Stimulated activated CD8-positive, alpha-beta memory T cell treated with anti-CD3 and anti-CD28 coated beads, Interleukin-12 subunit alpha, Interleukin-12 subunit beta, amount 100 ng/mL, for 4 hours (primary cell): ENCODE measurements at places on chromosomes 2 and 18.

DNA sequence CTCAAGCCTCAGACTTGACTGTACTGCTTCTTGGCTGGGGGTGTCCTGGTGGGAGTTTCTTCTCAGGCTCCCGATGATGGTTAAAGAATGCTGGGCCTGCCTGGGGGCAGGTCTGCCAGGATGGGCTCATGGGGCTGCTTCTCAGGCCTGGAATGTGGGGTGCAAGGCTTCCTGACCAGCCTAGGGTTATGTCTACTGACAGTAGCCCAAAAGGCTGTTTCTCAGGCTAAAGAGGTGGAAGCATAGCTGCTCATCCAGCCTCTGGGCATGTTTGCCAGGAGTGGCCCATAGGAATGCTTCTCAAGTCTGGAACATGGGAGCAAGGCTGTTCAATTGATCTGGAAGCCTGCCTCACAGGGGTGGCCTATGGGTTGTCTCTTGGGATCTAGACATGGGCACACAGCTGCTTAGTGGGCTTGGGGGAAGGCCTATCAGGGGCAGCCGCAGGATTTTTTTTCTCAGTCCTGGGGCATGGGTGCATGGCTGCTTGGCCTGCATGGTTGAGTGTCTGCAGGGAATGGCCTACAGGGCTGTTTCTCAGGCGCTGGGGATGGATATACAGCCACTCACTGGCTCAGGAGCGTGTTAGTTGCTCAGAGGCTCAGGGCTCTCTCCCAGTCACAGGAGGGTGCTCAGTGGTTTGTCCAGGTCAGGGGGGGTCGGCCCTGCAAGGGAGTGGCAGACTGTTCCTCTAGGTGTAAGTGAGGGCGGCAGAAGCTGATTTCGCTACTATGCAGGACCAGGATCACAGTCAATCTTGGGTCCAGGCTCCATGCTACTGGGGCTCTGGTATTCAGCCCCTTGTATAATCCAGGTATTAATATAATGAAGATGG is 617.3 kb upstream of the REG3G start:
- no peak for DNase-seq

- no peak for DNase-seq
These were observed 235.8 kb downstream of the SEPTIN10 start for GRCh38 chr2:109377976-109378375.

DNA sequence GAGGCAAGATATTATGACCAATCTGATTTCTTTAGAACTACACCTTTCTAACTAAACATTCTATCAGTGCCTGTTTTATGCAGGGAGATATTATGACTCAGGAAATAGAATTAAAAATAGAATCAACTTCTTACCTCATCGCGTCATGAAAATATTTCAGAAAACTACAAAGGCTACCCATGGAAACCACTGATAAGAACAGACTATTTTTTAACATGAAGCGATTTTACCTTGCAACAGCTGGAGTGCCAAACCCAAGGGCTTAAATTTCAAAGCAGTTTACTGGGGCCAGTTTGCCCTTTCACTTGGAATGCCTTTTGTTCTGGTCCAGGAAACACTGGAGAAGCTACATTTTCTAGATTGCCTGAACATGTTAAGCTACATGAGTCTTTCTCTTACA is 304.8 kb upstream of the CCDC68 start:
- no peak for DNase-seq

GRCh38 chr18:62339106-62339988 is 14.2 kb downstream of the TNFRSF11A start:
- no peak for DNase-seq

DNA sequence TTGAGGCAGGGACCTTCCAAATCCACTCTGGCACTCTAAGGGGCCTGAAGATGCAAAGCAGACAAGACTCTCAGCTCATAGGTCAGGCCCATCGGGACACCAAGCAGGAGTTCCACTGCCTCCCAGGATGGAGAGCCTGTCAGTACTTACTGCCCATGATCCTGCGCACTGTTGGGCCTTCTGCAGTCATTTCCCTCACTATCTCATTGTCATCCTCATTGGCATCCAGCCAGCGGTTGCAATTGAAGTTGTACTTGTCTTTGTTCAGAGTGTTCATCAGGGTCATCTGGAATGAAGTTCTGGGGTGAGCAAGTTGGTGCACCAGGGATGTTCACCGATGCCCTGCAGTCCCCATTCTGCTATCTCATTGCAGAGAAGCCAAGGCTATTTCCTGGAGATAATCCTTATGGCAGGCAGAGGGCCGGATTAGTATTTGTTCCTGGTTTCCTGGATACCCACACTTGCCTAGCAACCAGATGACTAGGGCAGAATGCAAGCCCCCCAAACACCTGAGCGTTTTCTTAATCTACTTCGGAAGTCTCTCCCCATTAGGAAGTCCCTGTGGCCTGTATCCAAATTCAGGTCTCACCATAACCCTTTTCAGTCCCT is 65.1 kb downstream of the LOXHD1 start:
- DNase-seq, result no peak

DNA sequence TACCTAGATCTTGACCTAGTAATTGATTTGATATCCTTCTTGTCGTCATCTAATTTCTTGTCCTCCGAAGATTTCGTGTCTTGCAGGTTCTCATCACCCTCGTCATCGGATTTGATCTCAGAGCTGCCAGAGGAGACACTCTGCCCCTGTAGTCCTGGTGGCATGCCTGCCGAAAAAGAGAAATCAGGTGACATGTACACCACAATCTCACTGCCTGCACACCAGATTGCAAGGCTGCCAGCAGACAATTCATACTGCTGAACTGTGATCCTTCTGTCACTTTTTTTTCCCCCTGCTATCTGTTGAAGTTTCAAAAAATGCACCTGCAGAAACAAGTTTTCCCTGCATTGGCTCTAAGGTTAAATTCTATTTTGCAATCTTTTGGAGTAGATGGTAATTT is 273.2 kb upstream of the CCDC68 start:
- DNase-seq, result no peak

DNA sequence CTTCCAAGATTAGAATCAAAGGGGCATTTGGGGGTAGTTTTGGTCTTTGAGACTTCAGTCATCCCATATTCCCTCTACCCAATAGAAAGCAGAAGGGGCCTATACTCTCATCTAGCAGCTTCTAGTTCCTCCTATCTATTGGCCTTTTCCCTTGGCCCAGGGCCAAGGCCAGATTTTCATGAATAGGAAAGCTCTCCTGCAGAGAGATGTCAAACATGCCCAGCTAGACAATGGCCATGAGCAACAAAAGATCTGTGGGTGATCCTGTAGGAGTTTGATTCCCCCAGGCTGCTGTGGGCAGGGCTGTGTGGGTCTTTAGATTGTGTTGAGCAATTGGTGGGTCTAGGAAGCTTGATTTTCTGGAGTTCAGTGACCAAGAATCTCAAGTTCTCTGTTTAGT is 2.9 kb upstream of the ADCYAP1 start:
- DNase-seq, result no peak

- no peak for DNase-seq
These were observed 74.9 kb downstream of the TDRD15 start for GRCh38 chr2:21198637-21199036.

DNA sequence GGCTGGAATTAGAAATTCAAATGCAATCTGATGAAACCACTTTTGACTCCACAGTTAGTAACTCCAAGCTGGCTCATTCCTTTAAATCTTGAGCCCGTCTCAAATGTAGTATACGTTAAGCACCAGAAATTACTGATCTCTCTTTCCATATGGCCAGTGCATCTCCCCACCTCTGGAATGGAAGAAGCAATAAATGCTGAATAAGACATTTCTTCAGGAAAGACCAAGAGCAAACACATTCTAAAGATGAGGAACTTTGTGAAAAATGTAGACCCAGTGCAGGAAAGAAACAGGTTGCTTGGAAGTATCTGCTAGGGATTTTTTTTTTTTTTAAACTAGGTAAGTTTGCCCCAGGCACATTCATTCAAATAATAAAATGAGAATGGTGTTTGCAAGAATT is 143.1 kb upstream of the FBXO11 start:
- no peak for DNase-seq

- no peak for DNase-seq
These were observed 52.1 kb upstream of the ANKRD62 start for GRCh38 chr18:12041561-12041960.

DNA sequence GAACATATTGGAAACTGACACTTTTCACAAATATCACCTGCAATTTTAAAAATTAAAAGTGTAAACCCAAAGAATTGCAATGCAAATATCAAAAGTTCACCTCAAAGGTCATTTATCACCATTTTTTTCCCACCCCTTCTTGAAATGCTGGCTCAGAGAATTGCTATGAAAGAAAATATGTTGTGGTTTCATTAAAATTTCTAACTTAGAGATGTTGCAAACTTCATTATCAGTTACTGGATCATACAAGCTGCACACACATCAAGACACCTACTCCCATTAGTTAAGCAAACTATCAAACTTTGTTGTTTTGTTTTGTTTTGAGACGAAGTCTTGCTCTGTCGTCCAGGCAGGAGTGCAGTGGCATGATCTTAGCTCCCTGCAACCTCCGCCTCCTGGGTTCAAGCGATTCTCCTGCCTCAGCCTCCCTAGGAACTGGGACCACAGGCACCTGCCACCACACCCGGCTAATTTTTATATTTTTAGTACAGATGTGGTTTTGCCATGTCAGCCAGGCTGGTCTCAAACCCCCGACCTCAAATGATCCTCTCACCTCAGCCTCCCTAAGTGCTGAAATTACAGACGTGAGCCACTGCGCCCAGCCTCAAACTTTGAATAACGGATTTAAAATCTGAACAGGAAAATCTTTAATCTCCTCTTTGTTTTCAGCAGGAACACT is 37.0 kb downstream of the STK39 start:
- DNase-seq, result no peak

DNA sequence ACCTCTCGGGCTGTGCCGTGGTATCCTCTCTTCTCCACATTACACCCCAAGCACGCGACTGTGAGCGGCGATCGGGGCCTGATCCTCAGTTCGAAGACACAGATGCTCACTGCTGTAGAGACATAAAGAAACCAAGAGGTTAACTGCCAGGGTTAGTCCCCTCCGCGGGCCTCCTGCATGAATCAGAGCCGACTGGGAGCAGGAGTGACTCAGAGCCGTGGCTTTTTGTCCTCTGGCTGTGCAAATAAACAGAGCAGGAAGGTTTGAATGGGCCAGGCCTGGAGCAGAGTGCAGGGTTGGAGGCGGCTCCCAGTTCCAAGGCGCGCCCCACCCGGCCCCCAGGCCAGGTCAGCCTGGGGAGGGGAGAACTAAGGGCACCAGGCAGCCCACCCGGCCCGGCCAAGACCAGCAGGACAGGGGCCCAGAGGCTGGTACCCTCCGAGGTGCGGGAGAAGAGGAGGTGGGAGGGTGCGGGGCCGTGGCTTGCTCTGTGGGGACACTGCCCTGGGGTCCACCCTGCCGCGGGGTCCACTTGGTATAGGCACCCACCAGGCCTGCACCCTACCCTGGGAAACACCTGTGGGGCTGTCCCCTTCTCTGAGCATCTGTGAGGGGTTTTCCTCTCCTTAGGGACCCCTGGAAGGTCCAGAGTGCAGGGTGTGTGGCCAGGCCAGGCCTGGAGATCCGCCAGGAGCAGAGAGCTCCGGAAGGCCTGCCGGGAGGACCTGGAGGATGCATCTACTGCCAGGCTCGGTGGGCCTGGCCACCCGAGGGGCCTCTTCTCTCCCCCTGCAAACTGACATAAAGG is 16.5 kb downstream of the TWIST2 start:
- DNase-seq, result no peak

DNA sequence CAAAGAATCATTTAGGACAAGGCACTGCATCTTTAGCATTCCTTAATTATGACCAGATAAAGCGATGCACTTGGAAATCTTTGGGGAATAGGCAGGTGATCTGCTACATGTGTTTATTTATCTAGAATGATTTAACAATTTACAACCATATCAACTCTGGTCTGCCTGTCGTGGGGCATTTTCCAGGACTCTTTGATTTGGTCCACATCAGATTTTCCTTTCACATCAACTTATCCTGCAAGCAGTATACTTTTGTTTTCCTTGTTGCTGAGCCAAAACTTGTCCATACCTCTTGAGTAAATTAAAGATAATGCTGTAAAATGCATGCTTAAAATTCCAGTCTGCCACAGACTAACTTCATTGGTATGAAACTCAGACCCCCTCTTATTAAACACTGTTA is 312.4 kb upstream of the TCF4 start:
- DNase-seq, result no peak

GRCh38 chr2:85925216-85925671 is 36.5 kb upstream of the ST3GAL5 start:
- DNase-seq, result no peak

DNA sequence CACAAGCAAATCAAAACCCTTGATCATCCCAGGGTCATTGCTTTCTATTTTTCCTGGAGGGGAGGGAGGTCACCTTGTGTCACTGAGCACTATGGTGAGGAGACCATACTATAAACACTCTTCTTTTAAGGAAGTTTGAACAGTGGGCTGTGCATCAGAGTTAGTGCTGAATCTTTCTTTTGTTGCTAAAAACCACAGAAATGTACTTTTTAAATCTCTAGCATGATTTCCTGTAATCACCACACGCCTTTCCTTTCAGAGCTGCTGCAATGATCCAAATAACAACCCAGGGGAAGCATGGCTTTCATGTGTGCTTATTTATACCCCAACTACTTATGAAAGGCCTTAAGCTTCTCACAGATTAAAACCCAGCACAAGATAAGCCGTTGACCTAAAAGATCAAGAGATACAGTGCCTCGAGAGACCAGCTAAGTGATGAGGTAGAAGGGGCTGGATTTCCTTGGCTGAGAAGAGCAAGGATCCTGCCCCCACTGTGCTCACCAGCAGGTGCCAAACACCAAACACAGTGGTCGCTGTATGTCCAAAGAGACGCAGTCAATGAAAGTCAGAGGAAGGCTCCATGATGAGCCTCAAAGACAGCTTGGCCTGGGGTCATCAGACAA is 34.7 kb downstream of the TRABD2A start:
- DNase-seq, result no peak

GRCh38 chr2:46367286-46367685 is 70.1 kb downstream of the EPAS1 start:
- DNase-seq, result no peak

DNA sequence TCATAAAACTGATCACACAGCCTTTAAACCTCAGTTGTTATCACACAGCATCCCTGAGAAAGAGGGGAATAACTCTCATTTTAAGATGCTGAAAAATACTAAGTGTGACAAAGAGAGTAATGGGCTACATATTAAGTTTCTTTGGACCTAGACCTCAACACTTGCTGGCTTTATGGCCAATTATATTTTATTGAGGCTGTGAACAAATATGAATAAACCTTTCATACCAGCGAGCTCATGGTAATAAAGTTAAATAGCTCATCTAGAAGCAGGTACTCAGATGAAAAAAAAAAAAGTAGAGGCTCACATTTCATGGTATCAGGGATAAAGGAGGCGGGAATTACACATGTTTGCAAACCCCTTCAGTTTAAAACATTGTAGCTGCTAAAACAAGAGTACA is 75.7 kb downstream of the DOCK10 start:
- DNase-seq, result no peak

DNA sequence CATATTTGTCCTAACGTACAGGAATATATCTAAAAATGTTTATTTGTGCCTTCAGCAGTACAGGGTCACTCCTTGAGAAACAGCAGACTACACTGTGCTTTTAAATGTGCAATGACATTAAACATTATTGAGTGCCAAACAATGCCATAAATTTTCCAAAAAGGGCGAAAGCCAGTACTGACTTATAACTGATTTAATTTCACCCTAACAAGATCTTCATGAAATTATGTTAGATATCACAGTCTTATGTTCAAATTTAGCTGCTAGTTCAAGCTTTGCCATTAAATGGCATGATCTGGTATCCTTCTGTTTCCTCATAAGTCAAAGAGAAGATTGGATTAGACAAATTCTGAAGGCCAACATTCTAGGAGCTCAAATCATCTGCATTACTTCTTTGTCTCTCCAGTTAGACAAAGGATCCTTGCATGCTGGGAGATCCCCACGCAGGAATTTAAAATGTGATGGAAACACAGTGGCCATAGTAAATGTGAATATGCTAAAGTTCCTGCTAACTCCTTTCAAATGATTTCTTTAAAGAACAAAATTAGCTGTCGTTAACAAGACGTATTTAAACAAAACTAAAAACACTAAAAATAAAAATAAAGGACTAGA is 129.3 kb upstream of the STON1 start:
- no peak for DNase-seq
